ENCODE measurements at places on chromosomes 5 and 9.

- no peak for DNase-seq
These were observed 131.8 kb upstream of the RGMB start for GRCh38 chr5:98641671-98642070.

- peak; percentile 83 for DNase-seq
These were observed 44.0 kb downstream of the IRF1 start for GRCh38 chr5:132446621-132447020.

GRCh38 chr9:5269249-5269715 is 35.2 kb downstream of the RLN2 start:
- peak; percentile 35 for DNase-seq

DNA sequence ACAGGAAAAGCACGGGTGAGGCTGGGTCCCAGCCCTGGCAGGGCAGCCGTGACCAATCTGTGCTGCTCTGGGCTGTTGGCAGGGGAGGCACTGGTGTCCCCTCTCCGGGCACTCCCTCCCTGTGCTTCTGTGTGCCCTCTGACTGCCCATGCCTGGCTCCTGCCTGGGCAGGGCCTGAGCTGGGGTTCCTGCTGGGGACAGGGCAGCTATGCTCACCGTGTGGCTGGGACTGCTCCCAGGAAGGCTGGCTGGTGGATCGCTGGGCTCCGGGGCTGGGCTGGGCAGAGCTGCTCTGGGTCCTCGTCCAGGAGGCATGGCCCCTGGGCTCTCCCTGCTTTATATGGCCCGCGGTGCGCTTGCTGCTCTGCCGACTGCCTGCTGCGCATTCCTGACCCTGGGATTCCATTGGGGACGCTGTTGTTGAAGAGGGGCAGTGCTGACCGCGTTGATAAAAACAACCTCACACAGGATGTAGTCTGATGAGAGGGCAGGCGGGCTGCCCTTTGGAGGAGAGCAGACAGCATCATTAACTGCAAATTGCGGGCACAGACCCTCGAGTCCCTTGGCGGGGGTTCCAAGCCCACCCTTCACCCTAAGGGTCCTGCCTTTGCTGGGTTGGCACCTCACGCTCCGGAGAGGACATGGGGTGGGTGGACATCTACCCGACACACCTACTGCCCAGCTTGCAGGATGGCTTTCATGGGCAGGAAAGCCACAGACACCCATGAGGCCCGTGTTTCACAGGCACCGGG is 955 bp downstream of the QRFP start:
- no peak for DNase-seq

- DNase-seq: no peak
These were observed 170.8 kb upstream of the FBN2 start for GRCh38 chr5:128708841-128709240.

DNA sequence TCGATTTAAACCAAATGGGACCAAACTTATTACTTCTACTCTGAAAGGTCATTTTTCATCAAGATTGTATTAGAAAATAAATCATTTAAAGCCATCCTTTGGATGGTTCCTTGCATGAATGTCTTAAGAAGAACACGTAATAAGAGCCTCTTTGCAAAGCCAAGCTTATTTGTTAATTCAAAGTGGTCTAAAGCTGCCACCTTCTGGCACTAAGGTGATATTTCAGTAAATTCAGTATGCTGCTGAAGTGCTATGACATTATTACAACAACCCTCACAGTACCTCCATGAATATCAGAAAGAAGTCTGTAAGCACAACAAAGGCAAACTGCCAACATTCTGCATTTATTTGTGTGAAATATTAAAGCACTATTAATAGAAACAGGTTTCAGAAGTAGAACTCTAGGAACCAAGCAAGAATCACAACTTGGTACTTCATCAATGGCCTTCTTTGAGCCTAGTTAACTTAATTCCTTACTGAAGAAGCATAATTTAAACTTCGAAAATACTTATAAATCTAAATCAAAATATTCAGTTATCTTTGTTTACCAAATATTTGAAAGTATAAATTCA is 53.1 kb upstream of the TYRP1 start:
- DNase-seq: peak; percentile 42

- no peak for DNase-seq
These were observed 178.5 kb upstream of the GNA14 start for GRCh38 chr9:77826621-77827020.

DNA sequence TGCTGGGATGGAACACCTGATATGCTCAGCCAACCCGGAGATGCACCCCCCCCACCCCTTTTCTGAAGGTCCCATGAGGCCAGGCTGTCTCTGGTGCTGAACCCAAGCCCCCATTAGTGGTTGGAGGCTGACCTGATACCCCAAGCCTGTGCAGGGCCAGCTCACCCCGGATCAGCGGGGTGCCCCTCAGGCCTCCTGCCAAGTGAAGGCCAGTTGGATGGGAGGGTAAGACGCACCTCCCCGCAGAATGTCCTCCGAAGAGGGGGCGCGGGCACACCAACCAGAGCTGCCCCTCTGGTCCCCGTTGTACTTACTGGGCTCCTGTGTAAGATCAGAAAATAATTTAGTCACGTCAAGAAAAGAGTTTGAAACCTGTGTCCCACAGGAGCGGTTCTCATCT is 76.8 kb upstream of the OTULINL start:
- DNase-seq: no peak

- DNase-seq: no peak
These were observed 166.0 kb downstream of the COL23A1 start for GRCh38 chr5:178423901-178424809.

GRCh38 chr9:90600029-90600428 is 42.6 kb downstream of the DIRAS2 start:
- DNase-seq: no peak

GRCh38 chr5:162842727-162843126 is 594.7 kb upstream of the CCNG1 start:
- DNase-seq: no peak

- no peak for DNase-seq
These were observed 545.3 kb upstream of the TRPC7 start for GRCh38 chr5:136910625-136911024.

DNA sequence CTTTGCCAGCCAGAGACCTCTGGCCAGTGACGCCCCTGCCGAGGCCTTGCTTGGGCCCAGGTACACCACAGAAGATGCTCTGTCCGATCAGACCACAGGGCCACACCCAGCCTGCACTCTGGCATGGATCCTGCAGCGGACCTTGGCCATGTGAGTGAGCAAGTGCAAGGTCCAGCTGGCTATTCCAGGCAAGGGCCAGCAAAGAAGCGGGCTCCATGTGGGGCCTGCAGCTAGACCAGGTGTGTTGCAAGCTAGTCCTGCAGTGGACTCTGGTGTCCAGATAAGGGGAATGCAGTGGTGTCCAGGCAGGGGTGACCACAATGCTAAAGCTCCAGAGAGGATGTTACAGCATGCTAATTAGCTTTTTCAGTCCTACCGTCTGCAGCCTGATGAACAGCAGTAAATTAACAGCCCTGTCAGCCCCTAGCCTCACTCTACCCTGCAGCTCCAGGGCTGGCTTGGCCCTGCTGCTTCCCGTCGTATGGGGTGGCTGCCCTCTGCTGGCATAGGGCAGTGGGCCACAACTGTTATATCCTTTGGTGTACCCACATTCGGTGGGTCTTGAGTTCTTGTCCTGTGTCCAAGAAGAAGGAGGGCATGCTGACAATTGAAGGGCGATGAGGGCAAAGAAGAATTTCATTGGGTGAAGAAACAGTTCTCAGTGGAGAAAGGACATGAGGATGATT is 284.5 kb upstream of the POU5F2 start:
- DNase-seq: no peak

- no peak for DNase-seq
These were observed 6.4 kb upstream of the AMBP start for GRCh38 chr9:114084282-114085073.

DNA sequence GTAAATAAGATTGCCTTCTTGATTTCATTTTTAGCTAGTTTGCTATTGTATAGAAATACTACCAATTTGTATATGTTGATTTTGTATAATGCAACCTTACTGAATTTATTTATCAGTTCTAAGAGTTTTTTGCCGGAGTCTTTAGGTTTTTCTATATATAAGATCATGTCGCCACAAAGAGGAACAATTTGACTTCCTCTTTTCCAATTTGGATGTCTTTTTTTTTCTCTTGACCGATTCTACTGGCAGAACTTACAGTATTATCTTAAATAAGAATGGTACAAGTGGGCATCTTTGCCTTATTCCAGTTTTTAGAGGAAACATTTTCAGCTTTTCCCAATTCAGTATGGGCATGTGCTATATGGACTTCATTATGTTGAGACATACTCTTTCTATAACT is 624.7 kb upstream of the ACO1 start:
- DNase-seq: no peak

- no peak for DNase-seq
These were observed 465.9 kb downstream of the DMAC1 start for GRCh38 chr9:7333719-7334118.

- peak; percentile 42 for DNase-seq
These were observed 13.9 kb downstream of the SUSD3 start for GRCh38 chr9:93072383-93072795.

GRCh38 chr5:37248421-37248969 is 681 bp downstream of the CPLANE1 start:
- no peak for DNase-seq

- peak; percentile 88 for DNase-seq
These were observed 77.4 kb downstream of the NR2F1-AS1 start for GRCh38 chr5:93503598-93504067.

- peak; percentile 23 for DNase-seq
These were observed 56.8 kb downstream of the FGF10 start for GRCh38 chr5:44332285-44332971.

GRCh38 chr5:137134920-137135532 is 364.1 kb downstream of the SPOCK1 start:
- no peak for DNase-seq

DNA sequence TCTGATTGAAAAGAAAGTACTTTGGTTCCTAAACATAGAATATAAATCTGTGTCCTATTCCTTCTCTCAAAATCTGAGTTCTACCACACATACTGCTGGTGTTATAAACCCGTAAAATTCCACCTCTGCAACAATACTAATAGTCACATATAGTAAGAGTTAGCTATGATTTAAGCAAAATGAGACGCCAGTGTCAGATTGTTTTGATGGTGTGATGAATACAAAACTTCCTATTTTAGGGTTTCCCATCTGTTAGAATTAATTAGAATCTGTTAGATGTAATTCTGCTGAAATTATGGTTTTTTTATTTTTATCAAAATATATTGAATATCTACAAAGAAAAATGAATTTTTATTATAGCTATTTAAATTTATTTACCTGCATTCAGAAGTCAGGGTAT is 26.7 kb downstream of the ARSK start:
- no peak for DNase-seq

GRCh38 chr9:121700165-121700831 is 48.9 kb downstream of the DAB2IP start:
- no peak for DNase-seq

GRCh38 chr5:61401726-61402125 is 69.7 kb downstream of the ZSWIM6 start:
- no peak for DNase-seq

- DNase-seq: no peak
These were observed 1992.3 kb downstream of the MAT2B start for GRCh38 chr5:165497707-165498106.

GRCh38 chr5:54902791-54903473 is 82.5 kb downstream of the ESM1 start:
- DNase-seq: peak; percentile 78

DNA sequence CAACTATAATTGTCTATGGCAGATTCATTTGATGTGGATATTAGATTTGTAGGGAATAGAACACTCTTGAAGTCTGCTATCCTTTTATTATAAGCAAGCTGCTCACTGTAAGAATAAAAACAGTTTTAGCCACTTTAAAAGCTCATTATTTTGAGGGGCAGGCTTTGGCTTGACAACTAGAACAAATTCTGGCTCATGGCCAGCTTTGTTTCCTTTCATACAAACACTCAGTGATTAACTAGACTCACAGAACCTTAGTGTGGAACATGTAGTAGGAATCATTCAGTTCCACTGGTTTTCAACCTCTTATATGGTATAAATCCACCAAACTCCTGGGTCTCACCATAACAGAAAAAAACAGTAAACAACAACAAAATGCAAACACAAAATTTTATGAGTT is 27.4 kb upstream of the CEP120 start:
- DNase-seq: peak; percentile 5

DNA sequence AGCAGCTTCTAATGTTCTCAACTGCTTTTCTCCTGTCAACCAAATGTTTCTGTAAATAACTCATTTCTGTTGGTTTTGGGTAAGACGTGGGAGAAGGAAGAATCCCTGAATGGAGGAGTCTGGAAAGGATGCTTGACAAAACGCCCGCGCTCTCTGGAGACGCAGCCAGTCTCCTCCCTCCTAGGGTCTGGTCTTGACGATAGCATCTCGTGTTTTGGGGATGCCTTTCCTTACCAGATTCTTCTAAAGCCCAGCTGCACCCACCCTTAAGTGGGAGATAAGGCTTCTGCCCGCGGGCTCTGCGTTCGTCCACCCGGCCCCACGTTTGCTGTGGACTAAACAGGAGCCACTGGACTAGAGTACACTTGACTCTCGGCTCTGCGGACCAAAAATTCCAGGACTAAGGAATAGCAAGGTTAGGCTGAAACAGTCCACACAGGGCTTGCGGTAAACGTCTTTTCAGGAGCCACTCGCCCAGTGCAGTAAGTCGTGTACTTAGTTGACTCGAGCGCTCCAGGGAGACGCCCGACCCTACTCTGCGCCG is 491 bp upstream of the CTSL start:
- DNase-seq: no peak

GRCh38 chr9:114988962-114989599 is 58.7 kb upstream of the TNFSF8 start:
- DNase-seq: no peak

DNA sequence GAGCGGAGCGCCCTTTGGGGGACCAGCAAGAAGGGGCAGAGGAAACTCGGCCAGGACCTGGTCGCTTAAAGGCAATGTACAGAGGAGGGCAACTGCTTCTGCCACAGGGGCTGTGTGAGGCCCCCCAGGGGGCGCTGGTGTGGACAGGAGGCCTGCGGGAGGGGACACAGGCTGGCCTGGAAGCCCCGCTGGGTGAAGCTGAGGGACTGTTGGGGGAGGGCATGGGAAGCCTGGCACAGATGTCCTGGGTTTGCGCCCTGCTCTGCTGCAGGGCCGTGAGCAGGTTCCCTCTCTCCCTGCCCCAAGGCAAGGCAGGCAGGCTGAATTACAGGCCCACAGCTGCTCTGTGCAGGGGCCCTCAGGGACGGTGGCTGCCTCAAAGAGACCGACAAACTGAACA is 5.4 kb downstream of the MED22 start:
- no peak for DNase-seq

GRCh38 chr5:121634946-121635345 is 216.7 kb upstream of the FTMT start:
- no peak for DNase-seq

GRCh38 chr5:73022471-73023169 is 66.8 kb downstream of the FCHO2 start:
- DNase-seq: no peak
